ENCODE measurements at places on chromosomes 7 and 10. TPM values are rescaled to one million over a fixed set of nuclear protein-coding genes. Genes with fewer than 3 reads are reported as not detected.

The LIPM gene
- total RNA-seq: not detected

GRCh38 chr10:689452-690371, at the start of gene DIP2C:
Gene DIP2C (minus strand): TSS chr10:689668. CDS start chr10:689578, 90 bp downstream.
- DNase-seq: no peak

- no peak for DNase-seq
These were observed 138.8 kb upstream of the BTBD16 start for GRCh38 chr10:122132331-122132755.

DNA sequence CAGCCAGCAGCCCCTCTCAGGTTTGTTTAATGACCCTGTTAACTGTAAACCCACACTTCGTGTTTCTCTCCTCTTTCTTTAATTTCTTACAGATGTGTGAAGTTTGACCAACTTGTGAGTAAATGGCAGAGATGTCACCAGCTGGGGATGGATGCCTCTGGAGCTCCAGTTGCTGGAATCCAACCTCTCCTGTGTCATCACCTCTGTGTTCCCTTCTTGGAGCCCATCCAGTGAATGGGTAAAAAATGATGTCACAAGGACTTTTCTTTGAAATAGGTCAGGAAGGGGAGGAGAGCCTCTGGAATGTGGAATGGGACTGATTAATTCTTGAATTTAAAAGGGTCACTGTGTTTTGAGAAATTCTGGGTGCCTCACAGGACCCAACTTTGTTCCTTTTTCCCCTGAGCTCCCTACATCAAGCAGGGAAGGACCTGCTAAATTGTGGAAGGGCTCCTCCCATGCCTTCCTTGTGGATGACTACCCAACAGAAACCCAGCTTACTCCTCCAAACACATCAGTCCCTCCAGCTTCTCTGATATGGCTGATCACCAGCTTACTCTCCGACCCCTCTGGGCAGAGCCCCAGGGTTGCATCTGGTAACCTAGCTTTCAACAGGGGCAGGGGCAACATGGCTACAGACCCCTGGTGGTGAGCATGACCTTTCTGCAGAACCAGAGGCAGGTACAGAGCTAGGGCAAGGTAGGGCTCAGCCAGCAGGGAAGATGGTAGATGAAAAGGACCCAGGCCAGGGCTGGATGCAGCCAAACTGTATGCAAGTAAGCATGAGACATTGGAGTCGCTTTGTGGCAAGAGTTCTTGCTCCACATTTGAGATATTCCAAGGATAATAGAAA, 67.5 kb downstream of the STRA8 start:
- DNase-seq: no peak

GRCh38 chr10:79244068-79244442, 103.2 kb upstream of the PPIF start:
- DNase-seq: no peak

- peak; percentile 25 for DNase-seq
These were observed 7.2 kb upstream of the ADAM22 start for GRCh38 chr7:87926581-87927461.

The NKX1-2 gene
- not detected for total RNA-seq

The PNLIPRP2 gene
- total RNA-seq: not detected

GRCh38 chr10:33136781-33137180, 178.8 kb upstream of the ITGB1 start:
- peak; percentile 92 for DNase-seq

- DNase-seq: no peak
These were observed 552.5 kb upstream of the SORCS1 start for GRCh38 chr10:107717046-107717445.

The OPALIN gene
- total RNA-seq: not detected

The GPR158 gene
- not detected for total RNA-seq

DNA sequence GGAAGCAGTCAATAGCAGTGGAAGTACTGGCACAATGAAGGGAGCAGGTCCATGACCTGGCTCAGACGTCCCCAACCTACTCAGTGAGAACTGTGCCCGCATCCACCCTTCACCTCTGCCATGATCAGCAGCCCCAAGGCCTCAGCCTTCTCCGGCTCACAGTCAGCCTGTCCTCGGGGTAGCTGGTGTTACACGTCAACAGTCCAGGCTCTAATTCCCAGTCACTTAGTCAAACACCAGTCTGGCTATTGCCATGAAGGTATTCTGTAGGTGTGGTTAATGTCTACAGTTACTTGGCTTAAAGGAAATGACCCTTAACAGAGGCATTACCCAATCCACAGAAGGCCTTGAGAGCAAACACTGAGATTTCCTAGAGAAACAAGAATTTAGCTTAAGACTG, 49.1 kb downstream of the GRB10 start:
- peak; percentile 92 for DNase-seq

- DNase-seq: no peak
These were observed 62.7 kb upstream of the FZD1 start for GRCh38 chr7:91201442-91202113.

- DNase-seq: no peak
These were observed 5.0 kb downstream of the CXCL12 start for GRCh38 chr10:44379907-44380306.

The JCAD gene
- 1.7 TPM for total RNA-seq

DNA sequence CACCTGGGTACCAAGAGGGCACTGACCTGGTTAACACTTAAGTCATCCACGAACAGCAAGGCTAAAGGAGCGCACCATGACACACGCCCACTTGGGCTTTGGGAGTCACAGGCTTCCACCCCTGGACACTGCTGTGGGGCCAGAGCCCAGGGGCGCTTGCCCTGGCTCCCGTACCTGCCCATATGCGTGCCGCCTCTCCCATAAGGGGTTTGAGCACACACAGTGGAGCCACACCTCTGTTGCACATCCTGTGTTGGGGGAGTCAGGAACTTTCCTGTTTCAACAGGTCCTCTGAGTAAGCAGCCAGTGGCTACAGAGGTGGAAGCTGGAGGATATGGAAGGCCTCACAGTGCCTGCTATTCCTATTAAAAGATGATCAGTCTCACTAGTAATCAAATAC, 152.0 kb downstream of the REEP3 start:
- DNase-seq: no peak

- DNase-seq: no peak
These were observed 206.0 kb downstream of the CCDC3 start for GRCh38 chr10:12795315-12796110.

The HECW1 gene
- 0.46 TPM for total RNA-seq

GRCh38 chr7:132491391-132491945, 84.8 kb downstream of the PLXNA4 start:
- no peak for DNase-seq

The CYP17A1 gene
- total RNA-seq: 0.07 TPM

DNA sequence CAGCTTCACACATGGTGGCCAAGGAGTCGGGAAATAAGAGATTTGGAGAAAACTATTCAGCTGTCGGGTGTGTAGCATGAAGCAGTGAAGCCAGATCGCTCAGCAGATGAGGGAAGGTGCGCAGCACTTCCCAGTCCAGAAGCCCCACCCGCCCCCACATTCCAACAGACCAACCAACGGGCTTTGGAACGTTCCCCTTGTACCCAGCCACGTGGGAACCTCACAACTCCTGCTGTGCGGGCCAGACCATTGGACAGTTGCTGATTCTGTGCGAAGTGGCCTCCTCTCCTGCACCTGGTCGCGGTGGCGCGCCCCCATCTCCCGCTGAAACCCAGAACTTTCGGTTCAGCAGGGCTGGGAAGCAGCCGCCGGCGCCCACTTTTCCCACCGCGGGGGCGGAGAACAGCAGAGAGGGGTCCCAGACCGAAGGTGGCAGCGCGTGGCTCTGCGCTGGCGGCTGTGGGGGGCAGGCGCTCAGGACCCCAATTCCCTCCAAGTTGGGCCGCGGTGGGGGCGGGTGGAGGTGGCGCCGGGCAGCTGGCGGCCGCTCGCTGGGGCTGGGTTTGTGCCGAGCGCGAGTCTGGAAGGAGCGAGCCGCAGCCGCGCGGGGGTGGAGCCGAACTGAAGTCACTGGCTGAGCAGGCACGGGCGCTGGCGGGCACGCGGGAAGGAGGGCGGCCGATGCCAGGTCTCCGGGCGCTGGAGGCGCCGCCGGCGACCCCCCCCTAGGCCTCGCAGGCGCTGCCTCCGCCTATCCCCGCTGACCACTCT, 1301.5 kb upstream of the SORCS1 start:
- DNase-seq: no peak

- DNase-seq: no peak
These were observed 173.3 kb downstream of the CFTR start for GRCh38 chr7:117652943-117653680.

The SYT15B gene
- total RNA-seq: 0.21 TPM

The TUBAL3 gene
- total RNA-seq: 0.34 TPM

GRCh38 chr7:133081119-133081598, 731 bp downstream of the CHCHD3 start:
- no peak for DNase-seq

DNA sequence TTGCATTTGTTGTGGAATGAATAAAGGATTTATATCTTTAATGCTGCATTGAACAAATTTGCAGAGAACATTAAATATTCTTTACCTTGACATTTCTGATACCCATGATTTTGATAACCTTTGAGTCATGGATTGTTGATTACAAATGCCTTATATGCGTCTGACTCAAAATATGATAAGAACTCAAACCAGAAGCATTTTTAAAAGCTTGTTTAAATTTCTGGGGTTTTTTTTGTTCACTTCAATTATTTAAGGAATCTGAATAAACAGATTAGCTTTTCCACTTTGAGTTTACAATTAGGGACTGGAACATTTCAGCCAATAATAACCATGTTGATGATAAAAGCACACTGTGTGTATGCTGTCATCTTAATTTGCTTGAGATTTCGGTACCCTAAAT, 253.5 kb downstream of the NRG3 start:
- DNase-seq: no peak

DNA sequence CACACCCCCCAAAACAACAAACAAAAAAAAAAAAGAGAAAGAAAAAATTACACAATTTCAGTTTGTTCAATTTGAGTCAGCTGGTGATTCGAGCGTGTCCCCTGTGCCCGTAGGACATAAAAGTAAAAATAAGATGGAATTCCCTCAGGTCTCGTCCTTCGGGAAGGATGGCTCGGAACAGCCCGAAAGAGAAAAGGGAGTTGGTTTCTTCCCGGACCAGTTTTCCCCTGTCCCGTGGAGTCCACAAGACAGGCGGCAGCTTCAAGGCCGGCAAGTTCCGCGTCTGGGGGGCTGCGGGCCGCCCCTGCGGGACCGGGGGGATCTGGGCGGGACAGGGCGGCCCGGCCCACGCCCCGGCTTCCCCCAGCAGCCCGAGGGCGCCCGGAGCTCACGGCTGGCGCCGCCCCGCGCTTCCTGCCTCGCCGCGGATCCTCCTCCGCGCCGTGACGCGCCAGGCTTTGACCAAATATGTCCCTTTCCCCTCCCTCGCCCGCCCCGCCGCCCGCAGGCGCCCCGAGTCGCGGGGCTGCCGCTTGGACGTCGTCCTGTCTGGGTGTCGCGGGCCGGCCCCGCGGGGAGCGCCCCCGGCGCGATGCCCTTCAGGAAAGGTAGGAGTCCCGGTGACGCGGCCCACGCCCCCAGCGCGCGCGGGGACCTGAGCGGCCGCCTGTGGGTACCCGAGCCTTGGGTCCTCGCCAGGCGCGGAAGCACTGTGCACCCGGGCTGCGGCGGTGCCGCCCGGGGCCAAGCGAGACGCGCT, 55.8 kb downstream of the RBM17 start:
- DNase-seq: no peak

DNA sequence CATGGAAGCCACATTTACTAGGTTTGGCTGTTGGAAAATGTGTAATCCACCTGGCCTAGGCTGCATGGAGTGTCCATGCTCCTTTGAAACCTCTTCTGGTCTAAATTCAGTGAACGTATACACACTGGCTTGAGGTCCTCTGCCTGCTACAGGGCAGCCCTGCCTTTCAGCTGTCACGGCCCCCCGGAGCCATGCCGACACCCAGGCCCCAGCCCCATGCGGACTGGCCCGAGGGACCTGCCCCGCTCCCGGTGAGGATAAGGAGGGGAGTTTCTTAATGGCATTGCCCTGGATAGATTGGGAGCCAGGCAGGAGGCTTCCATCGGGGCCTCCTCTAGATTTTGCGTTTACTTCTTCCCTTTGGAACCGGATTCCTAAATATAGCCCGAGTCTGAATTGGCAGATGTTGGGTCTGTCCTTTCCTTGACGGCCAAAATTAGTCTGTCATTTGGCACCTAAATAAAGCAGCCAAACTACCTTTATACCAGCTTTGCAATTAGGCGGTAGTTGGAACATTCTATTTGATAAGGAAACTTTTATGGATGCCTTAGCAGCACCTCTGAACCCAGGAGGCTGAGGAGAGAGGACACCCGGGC, 72.1 kb upstream of the SH2B2 start:
- no peak for DNase-seq

- no peak for DNase-seq
These were observed 3.5 kb upstream of the INHBA start for GRCh38 chr7:41706228-41706930.

The LMOD2 gene
- not detected for total RNA-seq

DNA sequence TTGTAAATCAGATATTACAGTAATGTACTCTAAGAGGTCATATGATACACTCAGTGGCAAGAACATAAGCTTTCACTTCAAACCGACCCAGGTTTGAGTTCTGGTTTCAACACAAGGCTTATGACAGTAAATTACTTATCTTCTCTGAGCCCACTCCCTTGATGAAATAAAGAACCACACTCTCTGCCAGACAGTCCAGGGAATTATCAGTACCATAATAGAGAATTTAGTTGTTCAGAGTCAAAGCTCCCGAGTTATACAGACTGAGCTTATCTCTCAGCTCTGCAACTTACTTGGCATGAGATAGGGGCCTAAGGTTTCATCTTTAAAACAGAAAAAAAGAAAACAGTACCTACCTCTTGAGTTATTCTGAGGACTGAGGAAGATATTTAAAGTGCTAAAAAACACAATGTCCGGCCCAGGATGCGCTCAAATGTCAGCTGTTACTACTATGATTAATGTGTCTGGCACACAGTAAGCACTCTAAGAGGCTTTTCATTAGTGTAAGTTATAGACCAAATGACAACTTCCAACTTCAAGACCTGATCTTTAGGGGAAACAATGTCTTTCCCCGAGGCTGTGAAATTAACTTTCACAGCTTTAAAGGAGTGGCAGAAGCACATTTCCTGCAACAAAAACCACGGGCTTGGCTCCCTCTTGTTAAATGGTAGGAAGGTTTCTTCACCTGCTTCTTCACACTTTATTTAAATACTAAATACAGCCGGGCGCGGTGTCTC, 38.1 kb downstream of the UBE2H start:
- no peak for DNase-seq

All from kidney epithelial cell (primary cell).